ENCODE measurements at places on chromosomes 1 and 21.

- no peak for DNase-seq
These were observed 378.5 kb downstream of the SMYD3 start for GRCh38 chr1:246128494-246129069.

- DNase-seq: no peak
These were observed 150.7 kb downstream of the CLIC6 start for GRCh38 chr21:34819357-34819999.

DNA sequence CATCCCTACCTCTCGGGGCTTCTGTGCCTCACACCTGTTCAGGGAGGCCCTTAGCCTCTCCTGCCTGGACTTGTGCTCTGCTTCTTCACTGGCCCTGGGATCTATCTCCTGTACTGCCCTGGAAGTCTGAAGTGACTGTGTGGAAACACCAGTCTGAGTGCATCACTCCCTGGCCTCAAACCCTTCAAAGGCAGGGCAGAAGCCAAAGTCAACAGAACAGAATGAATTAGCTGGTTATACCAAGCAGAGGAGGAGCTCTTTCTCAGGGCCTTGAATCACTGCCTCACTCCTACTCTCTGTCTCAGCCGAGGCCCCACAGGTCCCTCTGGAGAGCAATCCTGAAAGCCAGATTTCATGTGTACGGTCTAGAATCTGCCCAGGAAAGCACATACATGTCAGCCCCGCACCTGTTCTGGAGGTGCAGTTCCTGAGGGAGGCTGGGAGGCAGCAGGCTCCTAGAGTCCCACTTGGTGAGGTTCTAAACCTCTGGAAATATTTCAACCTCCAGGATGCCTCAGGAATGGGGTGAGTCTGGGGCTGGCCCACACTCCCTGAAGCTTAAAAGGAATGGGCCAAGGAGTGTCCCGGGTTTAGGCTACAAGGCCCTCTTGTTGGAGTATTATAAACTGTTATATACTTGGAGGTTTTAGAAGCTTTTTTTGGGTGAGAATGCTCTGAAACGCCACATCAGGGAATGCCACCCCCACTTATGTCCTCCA is 98.3 kb downstream of the ABCA4 start:
- no peak for DNase-seq

GRCh38 chr1:210264496-210265380 is 32.1 kb downstream of the SERTAD4 start:
- no peak for DNase-seq

GRCh38 chr1:52321061-52321460 is 44.9 kb downstream of the CC2D1B start:
- no peak for DNase-seq

DNA sequence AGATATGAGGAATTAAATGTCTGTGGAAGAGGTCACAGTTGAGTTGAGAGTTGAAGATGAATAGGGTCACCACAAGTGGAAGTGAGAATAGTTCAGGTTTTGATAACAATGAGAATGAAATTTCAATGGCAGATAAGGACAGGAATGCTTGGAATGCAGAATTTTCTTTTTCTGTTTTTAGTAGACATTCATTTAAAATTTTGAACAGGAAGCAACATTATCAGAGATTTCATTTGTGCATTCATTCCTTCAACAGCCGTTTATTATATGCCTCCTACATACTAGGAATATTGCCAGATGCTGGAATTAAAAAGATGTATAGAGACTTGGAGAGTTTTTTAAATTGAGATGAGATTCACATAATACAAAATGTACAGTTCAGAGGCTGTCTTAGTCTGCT is 126.8 kb downstream of the ITSN1 start:
- no peak for DNase-seq

GRCh38 chr1:29754573-29755375 is 518.5 kb downstream of the PTPRU start:
- DNase-seq: no peak

GRCh38 chr1:92482665-92483609 is 3.8 kb downstream of the GFI1 start:
- peak; percentile 15 for DNase-seq

DNA sequence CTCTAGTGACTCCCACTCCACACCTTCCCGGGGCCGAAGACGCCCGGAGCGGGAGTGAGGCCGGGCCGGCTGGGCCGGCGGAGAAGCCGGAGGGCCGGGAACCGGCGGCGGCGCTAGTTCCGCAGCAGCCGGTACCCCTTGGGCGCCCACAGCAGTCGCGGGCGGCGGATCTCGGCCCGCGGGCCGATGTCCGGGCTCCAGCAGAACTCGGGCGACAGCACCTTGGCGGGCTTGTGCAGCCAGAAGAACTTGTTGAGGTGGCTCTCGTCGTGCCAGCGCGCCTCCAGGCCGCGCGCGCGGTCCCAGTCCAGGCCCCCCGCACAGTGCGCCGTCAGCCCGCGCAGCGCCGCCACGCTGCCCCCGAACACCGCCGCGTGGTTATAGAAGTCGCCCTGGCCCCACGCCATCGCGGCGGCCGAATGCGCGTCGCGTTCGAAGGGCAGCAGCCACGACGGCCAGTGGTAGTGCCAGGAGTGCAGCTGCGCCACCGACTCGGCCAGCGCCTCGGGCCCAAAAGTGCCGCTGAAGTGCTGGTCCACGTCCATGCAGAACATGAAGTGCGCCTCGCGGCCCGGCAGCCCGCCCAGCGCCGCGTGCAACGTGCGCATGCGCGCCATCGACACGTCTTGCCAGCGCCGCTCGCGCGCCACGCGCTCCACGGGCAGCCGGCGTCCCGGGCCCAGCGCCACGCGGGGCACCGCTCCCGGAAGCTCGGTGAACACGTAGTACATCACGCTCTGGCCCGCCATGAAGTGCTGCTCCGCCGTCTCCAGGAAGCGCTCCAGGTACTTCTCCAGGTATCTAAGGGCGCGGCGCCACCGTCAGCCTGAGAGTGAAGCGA is 14.0 kb downstream of the A3GALT2 start:
- no peak for DNase-seq

DNA sequence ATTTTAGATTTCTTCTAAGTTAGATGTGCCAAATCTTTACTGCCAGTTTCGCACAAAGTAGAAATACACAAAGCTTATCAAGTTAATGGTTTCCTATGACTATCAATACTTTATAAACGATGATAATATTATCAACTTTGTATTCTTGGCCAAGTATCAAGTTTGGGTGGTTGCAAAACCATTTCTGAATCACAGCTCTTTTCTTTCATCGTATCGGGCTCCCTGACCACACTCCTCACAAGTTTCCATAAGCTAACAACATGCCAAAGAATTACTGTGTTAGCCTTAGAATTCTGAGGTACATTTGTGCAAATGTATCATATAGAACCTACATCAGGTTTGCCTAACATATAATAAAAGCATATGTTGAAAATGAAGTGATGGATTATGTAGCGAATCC is 311.0 kb downstream of the KCTD3 start:
- no peak for DNase-seq

DNA sequence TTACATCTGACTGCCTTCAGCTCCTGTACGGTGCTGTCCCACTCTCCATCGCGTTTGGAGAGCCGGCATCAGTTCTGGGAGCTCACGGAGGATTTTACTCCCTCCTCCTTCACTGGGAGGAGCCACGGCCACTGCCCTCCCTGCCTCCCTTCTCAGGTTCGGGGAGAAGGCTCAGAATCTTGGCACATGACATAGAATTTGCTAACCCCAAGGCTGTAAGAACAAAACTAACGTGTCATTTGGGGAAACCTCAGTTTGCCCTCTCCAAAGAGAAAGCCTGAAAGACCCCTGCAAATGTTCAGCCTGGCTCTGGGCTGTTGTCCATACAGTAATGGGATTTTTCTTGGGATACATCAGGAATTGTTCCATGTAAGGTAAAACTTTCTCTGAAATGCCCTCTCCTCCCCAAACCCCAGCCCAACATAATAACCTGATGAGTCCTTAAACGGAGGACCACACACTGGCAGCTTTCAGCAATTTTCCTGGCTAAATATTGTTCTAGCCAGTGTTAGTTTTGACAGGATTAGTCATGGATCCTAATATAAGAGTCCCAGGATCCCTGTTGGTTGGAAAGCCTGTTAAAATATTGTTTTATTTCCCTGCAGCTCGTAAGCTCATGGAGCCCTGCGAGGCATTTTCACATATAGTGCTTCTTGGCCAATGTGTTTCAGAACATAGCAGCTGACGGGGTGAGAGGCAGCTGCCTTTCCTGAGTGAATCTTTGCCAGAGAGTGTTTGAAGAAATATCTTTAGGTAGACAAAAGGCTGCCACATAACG is 98.8 kb downstream of the RHOU start:
- no peak for DNase-seq

DNA sequence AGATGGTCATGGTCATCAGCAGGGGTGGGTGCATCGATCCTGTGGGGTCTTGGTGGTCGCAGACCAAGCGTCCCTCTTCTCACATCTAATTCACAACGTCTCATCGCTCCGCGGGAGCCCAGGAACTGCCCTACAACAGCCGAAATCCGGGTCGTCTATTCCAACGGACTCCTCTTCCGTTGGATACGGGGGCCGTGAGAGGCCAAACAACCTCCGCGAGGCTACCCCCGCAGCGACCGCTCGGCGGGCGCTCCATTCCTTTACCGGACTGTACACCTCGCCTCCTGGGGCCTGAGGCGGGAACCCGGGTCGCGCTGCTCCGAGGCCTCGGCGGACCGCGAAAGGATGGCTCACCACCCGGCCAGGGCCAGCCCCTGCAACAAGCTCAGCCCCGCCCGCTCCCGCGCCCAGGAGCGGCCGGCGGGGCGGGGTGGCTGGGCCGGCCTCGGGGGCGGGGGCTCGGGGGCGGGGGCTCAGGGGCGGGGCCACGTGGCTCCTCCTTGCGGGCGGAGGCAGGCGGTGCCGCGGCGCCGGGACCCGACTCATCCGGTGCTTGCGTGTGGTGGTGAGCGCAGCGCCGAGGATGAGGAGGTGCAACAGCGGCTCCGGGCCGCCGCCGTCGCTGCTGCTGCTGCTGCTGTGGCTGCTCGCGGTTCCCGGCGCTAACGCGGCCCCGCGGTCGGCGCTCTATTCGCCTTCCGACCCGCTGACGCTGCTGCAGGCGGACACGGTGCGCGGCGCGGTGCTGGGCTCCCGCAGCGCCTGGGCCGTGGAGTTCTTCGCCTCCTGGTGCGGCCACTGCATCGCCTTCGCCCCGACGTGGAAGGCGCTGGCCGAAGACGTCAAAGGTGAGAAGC is at the start of gene QSOX1:
Gene QSOX1 (plus strand): TSS at position 545 of the 857 bp plus-strand sequence. CDS start 39 bp downstream, at position 584.
- DNase-seq: peak; percentile 82

GRCh38 chr1:33119050-33119449 is 38.1 kb downstream of the AZIN2 start:
- DNase-seq: no peak

DNA sequence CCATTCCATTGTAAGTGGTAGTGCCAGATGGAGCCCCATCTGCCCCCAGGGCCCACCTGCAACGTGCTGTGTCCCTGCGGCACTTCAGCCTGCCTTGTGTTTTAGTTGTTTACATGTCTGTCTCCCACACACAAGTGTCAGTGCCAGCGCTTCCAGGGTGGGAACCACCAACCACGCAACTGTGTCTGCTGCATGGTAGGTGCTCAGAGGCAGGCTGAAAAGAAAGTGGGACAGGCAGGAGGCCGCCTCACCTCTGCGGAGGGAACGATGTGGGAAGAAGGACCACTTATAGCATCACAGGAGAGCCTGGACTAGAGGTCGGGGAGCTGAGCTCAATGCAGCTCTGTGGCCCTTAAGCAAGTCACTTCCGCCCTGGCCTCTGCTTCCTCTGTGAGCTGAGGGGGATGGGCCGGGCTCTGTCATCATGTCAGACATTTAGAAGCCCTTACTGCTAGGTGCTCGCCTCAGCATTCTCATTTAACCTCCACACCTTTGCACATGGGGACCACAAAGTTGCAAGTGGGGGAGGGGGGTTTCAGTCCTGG is 17.9 kb downstream of the SLC9A1 start:
- DNase-seq: peak; percentile 51

DNA sequence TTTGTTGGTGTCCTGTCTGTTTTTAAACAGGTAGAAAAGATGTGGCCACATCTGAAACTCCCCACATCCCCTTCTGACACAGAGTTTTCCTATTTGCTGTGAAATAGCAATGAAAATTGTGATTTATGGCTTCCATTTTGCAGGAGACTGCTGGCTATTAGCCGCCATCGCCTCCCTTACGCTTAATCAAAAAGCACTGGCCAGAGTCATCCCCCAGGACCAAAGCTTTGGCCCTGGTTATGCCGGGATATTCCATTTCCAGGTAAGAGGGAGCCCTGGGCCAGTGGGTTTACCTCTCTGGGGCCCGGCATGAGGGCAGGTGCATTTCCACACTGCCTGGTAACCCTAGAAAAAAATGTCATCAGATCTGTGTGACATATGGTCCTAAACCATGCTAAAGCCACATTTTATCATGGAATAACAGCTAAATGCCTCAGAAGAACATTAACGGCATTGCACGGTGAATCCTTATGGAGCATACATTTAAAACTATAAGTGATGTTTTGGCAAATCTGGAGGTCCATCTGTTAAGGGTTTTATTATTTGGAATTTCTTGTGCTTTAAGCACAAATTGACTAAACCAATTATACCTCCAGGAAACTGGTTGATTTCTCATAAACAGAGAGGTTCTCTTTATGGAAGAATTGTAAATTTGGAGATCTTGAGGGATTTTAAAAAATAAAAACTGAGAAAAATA is 12.3 kb downstream of the CAPN9 start:
- no peak for DNase-seq

GRCh38 chr21:18275781-18276180 is 31.1 kb downstream of the CHODL start:
- no peak for DNase-seq

DNA sequence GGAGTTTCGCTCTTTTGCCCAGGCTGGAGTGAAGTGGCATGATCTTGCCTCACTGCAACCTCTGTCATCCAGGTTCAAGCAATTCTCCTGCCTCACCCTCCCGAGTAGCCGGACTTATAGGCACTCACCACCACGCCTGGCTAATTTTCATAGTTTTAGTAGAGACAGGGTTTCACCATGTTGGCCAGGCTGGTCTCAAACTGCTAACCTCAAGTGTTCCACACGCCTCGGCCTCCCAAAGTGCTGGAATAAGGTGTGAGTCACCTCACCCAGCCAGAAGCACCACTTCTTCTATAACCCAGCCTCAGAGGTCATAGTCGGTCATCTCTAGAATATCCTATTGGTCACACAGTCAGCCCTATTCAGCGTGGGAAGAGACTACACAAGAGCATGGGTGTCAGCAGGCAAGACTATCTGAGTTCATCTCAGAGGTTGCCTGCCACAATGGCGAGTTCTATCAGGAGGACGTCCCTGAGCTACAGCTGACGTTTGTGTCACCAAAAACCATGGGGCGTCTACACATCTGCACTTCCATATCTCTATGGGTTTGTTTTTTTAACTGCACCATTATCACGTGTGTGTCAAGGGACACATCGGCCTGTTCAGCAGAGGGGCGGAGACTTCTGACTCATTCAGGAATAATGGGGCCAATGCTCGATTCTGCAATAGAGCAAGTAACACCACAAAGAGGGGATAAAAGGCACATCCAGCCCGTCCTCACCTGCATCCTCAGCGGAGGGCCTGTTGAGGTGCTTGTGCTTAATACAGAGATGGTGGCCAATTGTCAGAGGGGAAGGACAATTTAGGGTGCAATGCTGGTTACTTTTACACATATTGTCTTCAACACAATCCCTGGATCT is 256.3 kb upstream of the IRF2BP2 start:
- DNase-seq: no peak
